Progenitor cell of endocrine pancreas (in vitro differentiated cells): ENCODE measurements at places on chromosomes 3 and 15. TPM values are rescaled to one million over a fixed set of nuclear protein-coding genes. Genes with fewer than 3 reads are reported as not detected.

MYEF2 gene
- 126 and 128 TPM in 2 replicates for total RNA-seq

- H3K4me1 ChIP-seq, result peaks cover 4% of the 10 kb centered on the region
- H3K27ac ChIP-seq, result no peak overlapping the region
- H3K36me3 ChIP-seq, result no peaks in the 10 kb centered on the region
- DNase-seq, result no peak
Observed at GRCh38 chr3:70053293-70053692, 53.8 kb downstream of the SAMMSON start.

- H3K4me3 ChIP-seq, result no peak overlapping the region
- peaks cover 9% of the 10 kb centered on the region for H3K36me3 ChIP-seq
- no peak overlapping the region for H3K27ac ChIP-seq
- no peaks in the 10 kb centered on the region for H3K27me3 ChIP-seq
- no peak for DNase-seq
Observed at GRCh38 chr15:64447536-64448315, 12.7 kb upstream of the ZNF609 start.

CRYGS gene
- total RNA-seq, result 3.9 and 4.9 TPM in 2 replicates

- no peaks in the 10 kb centered on the region for H3K4me1 ChIP-seq
- H3K27me3 ChIP-seq, result no peaks in the 10 kb centered on the region
- no peak overlapping the region for H3K4me3 ChIP-seq
- H3K36me3 ChIP-seq, result peaks cover 18% of the 10 kb centered on the region
Observed at GRCh38 chr15:40029979-40030893, 8.7 kb downstream of the SRP14 start.

DNA sequence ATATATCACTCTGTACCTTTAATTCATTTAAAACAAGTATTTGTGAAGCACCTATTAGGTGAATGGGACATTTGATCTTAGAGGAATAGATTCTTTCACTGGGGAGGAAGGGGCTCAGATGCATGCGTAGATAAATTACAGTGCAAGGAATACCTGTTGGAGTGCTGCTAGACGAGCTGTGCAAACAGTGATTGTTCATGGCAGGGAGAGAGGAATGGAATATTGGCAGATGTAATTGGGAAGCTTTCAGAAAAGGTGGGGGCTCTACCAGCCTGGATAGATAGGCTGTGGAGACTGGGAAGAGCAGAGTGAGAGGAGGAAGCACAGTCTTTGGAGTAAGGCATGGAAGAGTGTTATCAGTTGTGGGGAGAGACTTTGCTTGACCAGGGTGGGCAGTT, 116.8 kb downstream of the AKAP13 start:
- no peak overlapping the region for H3K27ac ChIP-seq
- H3K4me1 ChIP-seq, result peaks cover 39% of the 10 kb centered on the region
- no peaks in the 10 kb centered on the region for H3K36me3 ChIP-seq
- H3K4me3 ChIP-seq, result no peak overlapping the region

GRCh38 chr3:57691411-57692132, 1.3 kb downstream of the DENND6A start:
- peak overlapping the region; percentile 88 for H3K4me3 ChIP-seq
- no peaks in the 10 kb centered on the region for H3K27me3 ChIP-seq
- H3K36me3 ChIP-seq, result no peaks in the 10 kb centered on the region
- peaks cover 12% of the 10 kb centered on the region for H3K4me1 ChIP-seq

MINAR1 gene
- 1.8 and 1.9 TPM in 2 replicates for total RNA-seq

GRCh38 chr3:19489936-19490335, 341.6 kb downstream of the KCNH8 start:
- H3K4me1 ChIP-seq, result no peaks in the 10 kb centered on the region
- H3K36me3 ChIP-seq, result peaks cover 3% of the 10 kb centered on the region
- no peak for DNase-seq
- no peaks in the 10 kb centered on the region for H3K27me3 ChIP-seq

GRCh38 chr3:69425249-69425648, 39.4 kb upstream of the FRMD4B start:
- H3K36me3 ChIP-seq, result no peaks in the 10 kb centered on the region
- peaks cover 14% of the 10 kb centered on the region for H3K4me1 ChIP-seq
- H3K4me3 ChIP-seq, result no peak overlapping the region

DNA sequence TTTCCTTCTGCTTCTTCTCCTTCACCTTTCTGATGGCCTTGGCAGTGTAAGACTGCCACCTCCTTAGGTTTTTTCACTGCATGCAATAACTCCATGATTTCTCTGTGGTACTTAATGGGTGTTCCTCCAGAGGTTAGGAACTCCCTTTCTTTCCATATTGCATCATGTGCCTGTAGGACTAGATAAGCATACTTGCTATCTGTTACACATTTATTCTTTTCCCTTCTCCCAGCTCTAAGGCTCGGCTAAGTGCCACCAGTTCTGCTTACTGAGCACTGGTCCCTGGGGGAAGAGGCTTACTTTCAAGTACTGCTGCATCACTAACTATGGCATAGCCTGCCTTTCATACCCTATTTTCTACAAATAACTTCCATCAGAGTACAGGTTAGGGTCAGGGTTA, 351.8 kb downstream of the OTOL1 start:
- H3K4me1 ChIP-seq, result peaks cover 5% of the 10 kb centered on the region
- H3K36me3 ChIP-seq, result no peaks in the 10 kb centered on the region
- H3K4me3 ChIP-seq, result no peak overlapping the region
- H3K27ac ChIP-seq, result no peak overlapping the region
- DNase-seq, result no peak

TRIP4 gene
- 27.5 and 27.9 TPM in 2 replicates for total RNA-seq

SLC35G2 gene
- total RNA-seq, result 2.3 and 2.4 TPM in 2 replicates

GRCh38 chr3:47409688-47410416, 29.0 kb downstream of the PTPN23 start:
- no peaks in the 10 kb centered on the region for H3K4me1 ChIP-seq
- H3K27me3 ChIP-seq, result no peaks in the 10 kb centered on the region
- no peak overlapping the region for H3K4me3 ChIP-seq
- no peak for DNase-seq
- H3K27ac ChIP-seq, result no peak overlapping the region

ITIH1 gene
- total RNA-seq, result 11.3 and 14.1 TPM in 2 replicates

DNA sequence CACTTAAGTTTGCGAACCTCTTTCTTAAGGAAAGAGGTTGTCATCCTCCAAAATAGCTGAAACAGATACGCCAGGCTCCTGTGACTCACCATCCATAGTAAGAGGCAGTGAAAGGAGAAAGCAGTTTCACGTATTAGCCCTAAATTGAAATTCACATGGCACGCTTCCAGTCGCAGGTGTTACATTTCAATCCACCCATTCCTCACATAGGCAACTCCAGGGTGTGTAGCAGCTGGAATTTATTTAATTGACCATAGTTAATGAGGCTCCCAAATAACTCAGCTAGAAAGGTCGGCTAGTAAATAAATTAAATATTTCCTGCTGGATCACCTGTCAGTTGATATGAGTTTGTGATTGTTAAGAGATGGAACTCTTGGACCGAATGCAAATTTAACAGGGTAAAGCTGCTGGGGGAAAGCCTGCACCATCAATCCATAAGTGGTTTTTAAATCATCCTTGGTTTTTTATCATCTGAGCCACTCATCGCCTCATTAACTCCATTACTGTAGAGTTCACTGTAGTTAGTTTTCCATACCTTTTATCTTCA, 19.6 kb downstream of the NSUN3 start:
- no peak overlapping the region for H3K27ac ChIP-seq
- H3K36me3 ChIP-seq, result peaks cover 14% of the 10 kb centered on the region
- peaks cover 5% of the 10 kb centered on the region for H3K4me1 ChIP-seq
- H3K27me3 ChIP-seq, result no peaks in the 10 kb centered on the region
- no peak overlapping the region for H3K4me3 ChIP-seq
- no peak for DNase-seq

DNA sequence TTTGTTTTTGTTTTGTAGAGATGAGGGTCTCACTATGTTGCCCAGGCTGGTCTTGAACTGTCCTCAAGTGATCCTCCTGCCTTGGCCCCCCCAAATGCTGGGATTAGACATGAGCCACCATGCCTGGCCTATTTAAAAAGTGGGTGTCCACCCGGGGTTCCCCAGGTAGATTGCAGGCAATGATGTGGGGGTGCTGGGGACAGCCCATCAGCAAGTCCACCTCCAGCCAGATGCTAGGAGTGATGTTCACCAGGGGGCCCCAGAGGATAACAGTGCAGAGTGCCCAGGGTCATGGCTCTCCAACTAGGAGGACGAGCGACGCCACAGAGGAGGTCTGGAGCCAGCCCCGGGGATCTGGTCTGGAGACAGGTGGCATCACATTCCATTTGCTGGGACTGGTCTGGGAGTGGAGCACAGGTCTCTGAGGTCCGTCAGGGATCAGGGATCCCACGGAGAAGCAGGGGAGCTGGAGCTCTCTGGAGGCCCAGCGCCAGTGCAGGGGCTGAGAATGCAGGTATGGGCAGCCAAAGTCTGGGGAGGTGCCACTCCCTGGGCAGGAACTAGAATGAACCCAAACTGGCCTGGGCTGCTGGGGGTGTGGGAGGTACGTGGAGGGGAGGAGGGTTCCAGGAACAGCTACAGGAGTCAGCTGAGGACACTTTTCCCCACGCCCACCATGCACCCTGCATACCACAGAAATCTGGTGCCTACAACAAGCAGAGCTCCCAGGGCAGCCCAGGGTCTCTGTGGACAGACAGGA, 51.2 kb upstream of the PCSK6 start:
- H3K4me1 ChIP-seq, result peaks cover 3% of the 10 kb centered on the region
- no peaks in the 10 kb centered on the region for H3K36me3 ChIP-seq
- no peak overlapping the region for H3K4me3 ChIP-seq
- no peak overlapping the region for H3K27ac ChIP-seq
- H3K27me3 ChIP-seq, result peaks cover 19% of the 10 kb centered on the region

- peaks cover 18% of the 10 kb centered on the region for H3K36me3 ChIP-seq
- no peaks in the 10 kb centered on the region for H3K4me1 ChIP-seq
- H3K4me3 ChIP-seq, result no peak overlapping the region
- no peak overlapping the region for H3K27ac ChIP-seq
- no peaks in the 10 kb centered on the region for H3K27me3 ChIP-seq
Observed at GRCh38 chr3:196073255-196073753, 8.6 kb downstream of the TFRC start.

- H3K27me3 ChIP-seq, result peaks cover 3% of the 10 kb centered on the region
- H3K36me3 ChIP-seq, result no peaks in the 10 kb centered on the region
- peaks cover 2% of the 10 kb centered on the region for H3K4me1 ChIP-seq
- H3K4me3 ChIP-seq, result no peak overlapping the region
- DNase-seq, result peak; percentile 61
Observed at GRCh38 chr3:118628704-118629341, 405.8 kb downstream of the IGSF11 start.

- no peaks in the 10 kb centered on the region for H3K27me3 ChIP-seq
- no peak for DNase-seq
- no peak overlapping the region for H3K27ac ChIP-seq
- no peak overlapping the region for H3K4me3 ChIP-seq
- H3K4me1 ChIP-seq, result peaks cover 10% of the 10 kb centered on the region
- peaks cover 15% of the 10 kb centered on the region for H3K36me3 ChIP-seq
Observed at GRCh38 chr3:51581524-51581923, 43.0 kb downstream of the RAD54L2 start.

DNA sequence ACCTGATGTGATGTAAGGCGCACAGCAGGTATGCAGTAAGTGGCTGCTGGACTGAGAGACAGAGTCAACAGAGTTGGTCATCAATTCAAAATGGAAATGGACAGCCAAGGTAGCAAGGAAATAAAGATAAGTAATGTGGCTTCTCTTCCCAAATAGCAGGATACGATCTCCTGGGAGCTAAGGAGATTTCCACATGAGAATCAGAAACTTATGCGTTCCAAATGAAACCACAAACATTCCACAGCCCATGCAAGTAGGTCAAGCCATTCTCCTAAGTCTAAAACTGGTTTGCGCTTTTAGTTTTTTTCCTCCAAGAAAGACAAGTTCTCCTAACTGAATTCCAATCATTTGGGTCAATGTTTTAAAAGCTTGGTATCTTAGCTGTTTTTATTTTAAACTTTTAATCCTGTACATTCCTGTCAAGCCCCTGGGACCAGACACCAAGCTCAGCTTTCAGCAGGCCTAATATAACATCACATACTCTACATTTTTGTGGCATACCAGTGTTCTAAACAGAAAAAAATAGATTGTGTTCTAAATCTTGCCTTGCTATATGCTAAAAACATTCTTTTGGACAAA, 73.7 kb upstream of the TSPAN3 start:
- H3K4me3 ChIP-seq, result no peak overlapping the region
- no peaks in the 10 kb centered on the region for H3K27me3 ChIP-seq
- peaks cover 12% of the 10 kb centered on the region for H3K4me1 ChIP-seq
- no peak for DNase-seq
- H3K36me3 ChIP-seq, result peaks cover 20% of the 10 kb centered on the region

PTH1R gene
- total RNA-seq, result 0.26 and 0.40 TPM in 2 replicates

FBN1 gene
- total RNA-seq, result 3.3 and 3.9 TPM in 2 replicates

SV2B gene
- total RNA-seq, result 19.9 and 24.9 TPM in 2 replicates

DNA sequence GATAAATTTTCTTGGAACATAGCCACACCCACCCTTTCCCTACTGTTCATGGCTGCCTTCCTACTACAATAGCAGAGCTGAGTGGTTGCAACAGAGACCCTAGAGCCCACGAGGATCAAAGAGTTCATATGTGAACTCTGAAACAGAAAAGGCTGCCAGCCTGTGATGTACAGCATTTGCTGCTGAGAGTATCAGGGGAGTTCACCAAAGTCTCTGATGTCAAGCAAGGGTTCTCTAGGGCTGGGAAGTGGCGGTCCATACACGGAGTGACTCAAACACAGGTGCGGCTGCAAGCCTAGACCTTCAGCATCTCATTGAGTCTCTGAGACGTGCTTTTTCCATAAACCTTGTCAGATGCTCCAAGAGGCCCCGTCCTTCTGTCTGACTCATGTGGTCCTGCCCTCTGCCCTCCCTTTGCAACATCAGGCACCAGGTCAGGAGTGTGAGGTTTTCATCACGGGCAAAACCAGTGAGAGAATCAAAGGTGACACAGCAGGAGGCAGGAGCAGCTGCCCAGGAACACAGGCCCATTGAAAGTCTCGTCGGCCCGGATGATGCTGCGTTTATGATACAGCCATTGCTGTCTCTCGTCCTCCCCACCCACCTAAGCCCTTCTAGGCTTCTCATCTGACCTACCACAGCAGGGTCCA, 42.9 kb downstream of the PCSK6 start:
- no peak overlapping the region for H3K27ac ChIP-seq
- peaks cover 10% of the 10 kb centered on the region for H3K4me1 ChIP-seq
- no peak overlapping the region for H3K4me3 ChIP-seq
- DNase-seq, result no peak
- peaks cover 13% of the 10 kb centered on the region for H3K27me3 ChIP-seq

GABRB3 gene
- total RNA-seq, result 20.9 and 23.2 TPM in 2 replicates

GRCh38 chr3:44252332-44252959, 10.8 kb downstream of the TOPAZ1 start:
- H3K36me3 ChIP-seq, result no peaks in the 10 kb centered on the region
- no peak overlapping the region for H3K27ac ChIP-seq
- peaks cover 2% of the 10 kb centered on the region for H3K27me3 ChIP-seq

TRAK1 gene
- total RNA-seq, result 53.8 and 55.5 TPM in 2 replicates

GRCh38 chr3:65671004-65671403, 367.7 kb downstream of the MAGI1 start:
- peaks cover 2% of the 10 kb centered on the region for H3K4me1 ChIP-seq
- no peak overlapping the region for H3K27ac ChIP-seq
- H3K4me3 ChIP-seq, result no peak overlapping the region
- no peak for DNase-seq
- H3K36me3 ChIP-seq, result no peaks in the 10 kb centered on the region
- no peaks in the 10 kb centered on the region for H3K27me3 ChIP-seq

GRCh38 chr3:196772102-196772501, 32.4 kb downstream of the PAK2 start:
- H3K27ac ChIP-seq, result peak overlapping the region; percentile 54
- H3K36me3 ChIP-seq, result peaks cover 24% of the 10 kb centered on the region
- DNase-seq, result no peak
